ENCODE measurements at places on chromosomes 16 and 17.

GRCh38 chr16:65671071-65671470, 549.2 kb upstream of the CDH11 start:
- DNase-seq, result no peak

GRCh38 chr16:9270941-9271340, 179.5 kb downstream of the HAPSTR1 start:
- no peak for DNase-seq

GRCh38 chr17:22251498-22251897, 559.2 kb downstream of the KCNJ18 start:
- DNase-seq, result no peak

DNA sequence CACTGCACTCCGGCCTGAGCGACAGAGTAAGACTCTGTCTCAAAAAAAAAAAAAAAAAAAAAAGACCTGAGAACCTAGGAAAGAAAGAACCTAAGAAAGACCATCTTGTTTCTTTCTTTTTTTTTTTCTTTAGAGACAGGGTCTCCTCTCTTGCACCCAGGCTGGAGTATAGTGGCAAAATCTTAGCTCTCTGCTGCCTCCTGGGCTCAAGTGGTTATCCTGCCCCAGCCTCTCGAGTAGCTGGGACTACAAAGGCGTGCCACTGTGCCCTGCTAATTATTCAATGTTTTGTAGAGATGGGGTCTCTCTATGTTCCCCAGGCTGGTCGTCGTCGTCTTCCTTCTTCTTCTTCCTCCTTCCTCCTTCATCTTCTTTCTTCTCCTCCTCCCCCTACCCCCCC, 7.8 kb upstream of the BIRC5 start:
- DNase-seq, result no peak

DNA sequence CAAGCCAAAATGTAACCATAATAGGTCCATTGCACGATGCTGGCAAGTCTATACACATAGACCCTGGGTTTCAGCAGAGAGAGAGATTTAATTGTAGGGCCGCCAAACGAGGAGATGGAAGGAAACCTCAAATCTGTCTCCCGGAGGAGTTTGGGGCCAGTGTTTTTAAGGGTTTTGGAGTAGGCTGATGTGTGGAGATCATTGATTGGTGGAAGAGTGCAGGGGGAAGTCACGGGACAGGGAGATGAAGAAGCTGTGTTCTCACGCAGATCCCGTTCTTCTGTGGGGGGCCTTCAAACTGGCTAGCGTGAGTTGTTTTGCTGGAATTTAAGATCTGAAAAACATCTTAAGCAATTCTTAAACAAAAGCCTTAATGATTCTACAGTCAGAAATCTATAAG, 84.8 kb downstream of the KATNIP start:
- DNase-seq, result no peak

- no peak for DNase-seq
Observed at GRCh38 chr16:30351586-30352419, 3.3 kb downstream of the CD2BP2 start.

DNA sequence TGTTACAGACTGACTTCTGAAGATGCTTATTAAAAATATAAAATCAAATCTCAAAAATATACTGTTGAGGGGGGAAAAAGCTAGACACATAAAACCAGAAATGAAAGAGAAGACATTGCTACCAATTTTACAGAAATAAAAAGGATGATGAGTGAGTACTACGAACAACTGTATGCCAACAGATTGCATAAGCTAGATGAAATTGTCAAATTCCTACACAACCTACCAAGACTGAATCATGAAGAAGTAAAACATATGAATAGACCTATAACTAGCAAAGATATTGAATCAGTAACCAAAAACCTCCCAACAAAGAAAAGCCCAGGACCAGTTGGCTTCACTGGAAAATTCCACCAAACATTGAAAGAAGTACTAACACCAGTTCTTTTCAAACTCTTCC, 3.5 kb upstream of the CAPNS2 start:
- DNase-seq, result no peak

DNA sequence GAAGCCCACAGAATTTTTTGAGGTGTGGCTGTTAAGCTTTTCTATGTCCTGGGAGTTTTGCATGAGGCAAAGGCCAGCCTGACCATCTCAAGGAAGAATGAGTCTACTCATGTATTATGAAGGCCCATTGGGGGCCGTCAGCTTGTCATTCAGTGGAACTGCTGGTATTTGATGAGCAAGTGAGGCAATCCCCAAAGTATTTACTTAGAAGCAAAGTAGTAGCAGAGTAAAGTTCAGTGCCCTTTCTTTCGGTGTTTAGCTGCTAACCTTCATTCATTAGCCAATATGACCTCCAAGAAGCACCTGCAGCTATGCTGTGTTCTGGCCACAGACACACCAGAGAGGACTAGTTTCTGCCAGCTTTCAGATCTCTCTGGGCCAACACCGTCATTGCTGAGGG, 80.2 kb downstream of the RPA1 start:
- DNase-seq, result no peak

DNA sequence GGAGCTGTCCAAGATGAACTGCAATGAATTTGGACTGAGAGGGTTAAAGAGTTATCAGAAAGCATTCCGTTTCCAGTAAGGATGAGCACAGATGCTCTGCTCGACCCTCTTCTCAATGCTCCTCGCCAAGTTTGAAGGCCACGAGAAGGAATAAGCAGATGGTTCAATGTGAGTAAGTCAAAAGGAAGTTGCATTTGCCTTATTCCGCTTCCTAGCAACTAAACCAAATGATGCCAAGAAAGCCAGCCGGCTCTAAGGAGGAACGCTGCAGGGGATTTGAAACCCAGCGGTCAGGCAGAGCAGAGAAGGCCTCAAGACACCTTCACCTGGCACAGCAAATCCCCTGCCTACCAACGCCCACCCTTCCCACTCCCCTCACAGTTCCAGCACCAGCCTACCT, 52.1 kb upstream of the CNEP1R1 start:
- no peak for DNase-seq

- DNase-seq, result no peak
Observed at GRCh38 chr17:49703557-49704277, 4.0 kb downstream of the SLC35B1 start.

DNA sequence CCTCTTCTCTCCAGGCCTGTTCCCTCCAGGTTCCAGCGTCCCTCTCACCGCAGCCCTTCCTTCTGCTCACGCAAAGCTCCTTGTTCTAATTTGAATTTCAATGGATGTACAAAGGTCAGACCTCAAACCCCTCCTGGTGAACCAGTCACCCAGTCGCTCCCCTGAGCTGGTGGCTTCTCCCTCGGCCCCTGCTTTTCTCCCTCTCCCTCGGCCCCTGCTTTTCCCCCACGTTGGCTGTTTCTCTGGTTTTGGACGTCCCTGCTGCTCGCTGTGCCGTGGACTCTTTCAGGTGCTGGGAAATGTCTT, 8.6 kb upstream of the MSLN start:
- DNase-seq, result no peak

- DNase-seq, result no peak
Observed at GRCh38 chr16:11217651-11218603, 38.1 kb downstream of the SOCS1 start.

DNA sequence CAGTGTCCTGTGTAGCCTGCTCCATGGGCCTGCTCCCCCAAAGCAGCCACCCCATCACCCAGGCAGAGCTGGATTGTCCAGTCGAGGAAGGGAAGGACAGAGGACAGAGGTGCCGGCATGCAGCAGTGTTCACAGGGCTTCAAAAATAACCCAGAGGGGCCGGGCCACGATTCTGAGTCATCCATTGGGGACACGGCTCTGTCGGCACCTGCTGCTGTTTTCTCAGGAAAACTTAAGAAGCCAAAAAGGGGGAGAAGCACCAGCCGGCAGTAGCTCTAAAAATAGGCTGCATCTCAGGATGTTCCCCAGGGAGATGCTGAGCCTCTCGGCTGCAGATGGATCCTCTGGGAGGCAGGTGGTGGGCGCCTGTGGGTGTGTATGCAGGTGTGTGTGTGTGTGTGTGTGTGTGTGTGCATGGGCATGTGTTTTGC, 1.6 kb downstream of the CA7 start:
- no peak for DNase-seq

DNA sequence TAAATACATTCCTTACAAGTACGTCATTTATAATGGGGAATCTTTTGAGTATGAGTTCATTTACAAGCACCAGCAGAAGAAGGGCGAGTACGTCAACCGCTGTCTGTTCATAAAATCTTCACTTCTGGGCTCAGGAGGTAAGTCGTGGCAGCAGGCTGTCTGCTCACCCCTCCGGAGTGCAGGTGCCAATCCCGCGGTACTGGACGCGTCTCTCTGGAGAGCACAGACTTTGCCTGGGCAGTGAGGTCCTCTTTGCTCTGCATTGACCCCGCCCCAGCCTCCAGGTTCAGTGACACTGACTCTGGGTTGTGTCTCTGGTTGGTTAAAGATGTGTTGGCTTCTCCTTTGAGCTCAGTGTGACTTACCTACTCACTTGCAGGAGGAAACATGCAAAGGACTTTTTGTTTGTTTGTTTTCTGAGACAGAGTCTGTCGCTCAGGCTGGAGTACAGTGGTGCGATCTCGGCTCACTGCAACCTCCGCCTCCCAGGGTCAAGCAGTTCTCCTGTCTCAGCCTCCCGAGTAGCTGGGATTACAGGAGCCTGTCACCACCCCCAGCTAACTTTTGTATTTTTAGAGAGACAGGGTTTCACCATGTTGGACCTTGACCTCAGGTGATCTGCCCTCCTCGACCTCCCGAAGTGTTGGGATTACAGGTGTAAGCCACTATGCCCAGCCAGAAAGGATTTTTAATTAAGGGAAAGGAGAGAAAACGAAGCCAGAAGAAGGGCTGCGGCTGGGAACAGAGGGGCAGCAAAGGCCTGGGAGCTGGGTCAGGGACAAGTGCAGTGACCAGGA, 31.2 kb downstream of the RNF213 start:
- no peak for DNase-seq

GRCh38 chr17:59623151-59623550, 3.5 kb downstream of the CLTC start:
- DNase-seq, result no peak

GRCh38 chr17:47280072-47280811, 26.6 kb downstream of the ITGB3 start:
- no peak for DNase-seq

DNA sequence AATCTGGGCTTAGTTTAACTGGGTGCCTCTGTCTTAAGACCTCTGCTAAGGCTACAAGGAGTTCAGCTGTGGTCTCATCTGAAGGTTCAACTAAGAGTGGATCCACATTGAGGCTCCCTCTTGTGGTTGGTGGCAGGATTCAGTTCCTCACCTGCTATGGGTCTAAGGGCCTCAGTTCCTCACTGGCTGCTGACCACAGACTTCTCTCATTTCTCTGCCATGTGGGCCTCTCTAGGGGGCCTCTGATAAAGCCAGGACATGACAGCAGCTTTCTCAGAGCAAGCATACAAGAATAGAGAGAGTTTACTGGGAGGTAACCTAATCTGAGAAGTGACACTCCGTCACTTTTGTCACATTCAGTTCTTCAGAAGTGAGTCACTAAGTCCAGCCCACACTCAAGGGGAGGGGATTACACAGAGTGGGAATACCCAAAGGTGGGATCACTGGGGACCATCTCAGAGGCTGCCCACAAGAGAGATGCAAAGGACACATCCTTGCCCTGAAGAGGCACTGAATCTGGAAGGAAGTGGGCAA, 19.2 kb upstream of the ABAT start:
- DNase-seq, result no peak

- DNase-seq, result no peak
Observed at GRCh38 chr17:82964851-82965341, 114.5 kb upstream of the METRNL start.

DNA sequence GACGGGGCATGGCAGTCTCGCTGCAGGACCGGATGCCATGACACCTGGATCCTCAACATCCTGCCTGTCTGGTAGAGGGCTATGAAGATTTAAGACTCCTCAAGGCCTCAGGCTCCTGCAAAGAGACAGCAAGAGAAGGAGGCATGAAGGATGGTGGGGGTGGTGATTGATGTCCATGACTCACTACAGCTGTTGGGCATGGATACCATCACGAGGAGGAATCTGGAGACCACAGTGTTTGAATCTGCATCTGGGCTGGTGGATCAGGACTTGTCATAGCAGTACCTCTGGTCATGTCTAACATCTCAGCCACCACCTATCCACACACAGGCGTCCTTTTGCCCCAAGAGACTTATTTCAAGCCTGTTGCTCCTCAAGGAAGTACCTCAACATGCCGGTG, 50.2 kb upstream of the WSCD1 start:
- DNase-seq, result no peak

DNA sequence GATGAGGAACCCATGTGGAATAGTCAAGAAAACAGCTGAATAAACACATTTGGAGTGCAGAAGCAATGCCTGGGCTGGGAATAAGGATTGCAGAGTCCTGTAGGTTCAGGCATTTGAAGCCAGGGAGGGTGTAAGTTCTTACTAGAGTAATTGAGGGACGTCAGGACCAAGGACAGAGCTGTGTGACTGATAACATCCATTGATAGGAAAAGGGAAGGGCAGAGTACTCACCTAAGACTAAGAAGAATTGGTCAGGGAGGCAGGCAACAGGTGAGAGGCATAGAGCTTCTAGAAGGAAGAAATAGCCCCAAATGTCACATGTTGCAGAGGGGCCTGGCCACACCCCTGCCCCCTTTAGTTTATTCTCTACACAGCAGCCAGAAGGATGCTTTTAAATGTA, 79.8 kb upstream of the TMEM132E start:
- DNase-seq, result no peak

GRCh38 chr17:3572231-3572630, 14.6 kb upstream of the TRPV3 start:
- no peak for DNase-seq

- DNase-seq, result no peak
Observed at GRCh38 chr16:72983728-72984350, 64.1 kb downstream of the ZFHX3 start.

GRCh38 chr16:1958715-1959268, 546 bp upstream of the NDUFB10 start:
- DNase-seq, result no peak

GRCh38 chr16:82694239-82694874, 67.6 kb downstream of the CDH13 start:
- no peak for DNase-seq

- DNase-seq, result no peak
Observed at GRCh38 chr17:46007461-46007965, 8.5 kb downstream of the STH start.

DNA sequence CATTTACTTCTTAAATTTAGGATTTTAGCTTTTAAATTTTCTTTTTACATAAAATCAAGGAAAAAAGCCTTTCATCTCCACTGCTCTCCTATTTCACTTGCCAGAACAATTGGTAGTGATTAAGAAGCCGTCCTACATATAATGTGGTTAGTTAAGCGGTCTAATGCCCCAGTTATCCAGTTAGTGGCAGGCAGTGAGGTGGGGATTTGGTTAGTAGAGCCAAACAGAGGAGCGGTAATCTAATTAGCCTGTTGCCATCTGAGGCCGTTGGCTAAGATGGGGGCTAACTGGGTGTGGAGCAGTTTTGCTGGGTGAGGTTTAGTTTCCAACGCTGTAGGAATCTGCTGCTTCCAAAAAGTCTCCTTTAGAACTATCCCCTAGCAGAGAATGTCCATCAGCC, 22.4 kb downstream of the SNX11 start:
- DNase-seq, result no peak

Measured in stimulated activated CD8-positive, alpha-beta memory T cell treated with anti-CD3 and anti-CD28 coated beads, Interleukin-4, amount 100 ng/mL, for 24 hours (primary cell).